GM12878 (cell line): ENCODE measurements at places on chromosomes 11 and 22.

DNA sequence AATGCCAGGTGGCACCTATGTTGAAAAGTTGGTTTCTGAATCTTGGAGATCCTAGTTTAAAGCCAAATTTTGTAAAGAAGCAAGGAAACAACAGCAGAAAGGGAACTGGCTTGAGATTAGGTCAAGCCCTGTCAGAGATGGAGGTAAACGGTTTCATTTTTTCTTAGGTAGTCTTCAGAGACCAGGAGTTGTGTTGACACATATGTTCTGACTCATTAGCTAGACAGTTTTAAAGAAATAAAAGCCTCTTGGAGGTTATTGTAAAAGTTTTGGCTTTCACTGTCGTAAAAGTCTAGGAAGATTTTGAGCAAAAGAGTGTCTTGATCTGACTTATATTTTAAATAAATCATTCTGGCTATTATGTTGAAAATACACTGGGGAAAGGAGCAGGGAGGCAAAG, 151.5 kb upstream of the CTSC start:
- DNase-seq = no peak

DNA sequence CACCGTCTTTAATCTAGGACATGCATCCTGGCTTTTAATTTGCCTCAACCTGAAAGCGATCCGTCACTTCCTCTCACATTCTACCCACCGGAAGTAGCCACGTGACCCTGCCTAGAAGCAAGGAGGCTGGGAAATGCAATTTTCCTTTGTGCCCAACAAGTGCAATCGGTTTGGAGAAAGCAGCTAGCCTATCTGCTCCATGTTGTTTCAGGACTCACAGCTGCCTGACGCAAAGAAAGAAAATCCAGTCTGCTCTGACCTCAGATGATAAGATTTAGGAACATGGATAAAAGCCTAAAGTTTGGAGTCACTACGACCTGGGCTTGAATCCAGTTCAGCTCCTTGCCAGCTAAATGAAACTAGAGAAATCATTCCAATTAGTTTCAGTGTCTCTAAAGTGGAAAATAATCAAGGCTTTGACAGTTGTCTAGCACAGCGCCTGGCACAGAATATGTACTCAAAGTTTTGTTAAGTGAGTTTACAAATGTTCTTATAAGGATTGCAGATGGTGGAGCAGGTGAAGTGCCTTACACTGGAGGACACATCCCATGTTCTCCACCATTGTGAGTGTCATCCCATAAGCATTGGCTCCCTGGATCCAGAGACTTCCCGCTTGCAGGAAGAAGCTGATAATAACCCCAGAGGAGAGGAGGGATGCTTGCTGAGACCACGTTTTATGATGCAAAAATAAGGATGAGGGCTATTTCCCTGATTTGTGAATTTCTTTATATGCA, 553.7 kb downstream of the MN1 start:
- no peak for DNase-seq

DNA sequence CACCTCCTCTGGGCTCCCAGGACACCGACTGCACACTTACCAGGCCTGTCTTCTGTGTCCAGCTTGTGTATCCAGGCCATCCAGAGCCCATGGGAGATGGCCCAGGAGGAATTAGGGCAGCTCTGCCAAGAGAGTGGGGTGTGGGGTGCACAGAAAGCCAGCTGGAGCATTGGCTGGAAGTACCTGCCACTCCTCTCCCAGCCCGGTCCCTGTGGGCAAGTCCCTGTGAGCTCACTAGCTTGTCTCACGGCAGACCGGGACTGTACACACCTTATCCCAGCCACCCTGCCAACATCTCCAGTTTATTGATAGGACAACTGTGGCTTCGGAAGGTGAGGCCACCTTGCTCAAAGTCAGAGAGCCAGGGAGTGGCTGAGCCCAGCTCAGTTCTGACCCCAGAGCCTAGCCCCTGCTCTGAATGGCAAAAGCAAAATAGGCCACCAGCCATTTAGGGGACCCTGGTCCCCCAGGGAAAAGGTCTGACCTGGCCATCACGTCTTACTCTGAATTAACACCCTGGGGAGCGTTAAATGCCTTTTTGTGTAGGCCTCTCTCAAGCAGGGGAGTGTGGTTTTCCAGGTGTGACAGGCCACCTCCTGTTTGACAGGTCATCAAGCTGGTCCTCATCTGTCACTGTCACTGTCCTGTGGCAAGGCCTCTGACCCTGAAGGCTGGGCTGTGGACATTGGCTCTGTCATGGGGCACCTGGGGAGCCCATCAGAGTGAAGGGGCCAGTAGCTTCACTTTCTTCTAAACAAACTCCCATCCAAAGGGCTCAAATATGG, 15.1 kb downstream of the UQCR10 start:
- no peak for DNase-seq

DNA sequence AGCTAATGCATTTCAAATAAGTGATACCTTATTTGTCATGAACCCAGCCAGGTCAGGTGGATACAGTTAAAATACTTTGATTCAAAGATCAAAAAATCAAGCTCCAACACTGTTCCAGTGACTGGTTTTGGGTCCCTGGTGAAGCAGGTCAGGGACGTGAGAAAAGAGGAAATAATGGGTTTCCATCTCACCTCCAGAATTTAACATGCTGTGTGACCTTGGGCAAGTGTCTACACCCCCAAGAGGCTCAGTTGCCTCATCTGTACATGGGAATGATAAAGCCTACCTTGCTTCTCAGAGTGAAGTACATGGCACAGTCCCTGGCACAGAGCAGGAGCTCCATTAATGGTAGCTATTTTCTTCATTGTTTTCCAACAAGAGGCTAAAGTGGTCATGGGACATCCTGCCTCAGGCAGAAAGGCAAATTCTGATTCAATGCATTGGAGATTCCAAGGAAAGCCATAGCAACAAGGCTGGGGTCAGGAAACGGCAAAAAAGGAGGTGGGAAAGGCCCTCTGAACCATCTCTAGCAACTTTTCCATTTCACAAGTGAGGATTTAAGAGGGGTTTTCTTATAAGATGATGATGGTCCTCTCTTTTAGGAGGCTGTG, 108.5 kb downstream of the CSNK2A3 start:
- DNase-seq = no peak

GRCh38 chr11:108973402-108974162, 308.7 kb downstream of the DDX10 start:
- DNase-seq = no peak

- no peak for DNase-seq
These were observed 41.4 kb downstream of the PPME1 start for GRCh38 chr11:74212533-74212932.

GRCh38 chr22:40216041-40216756, 38.5 kb downstream of the TNRC6B start:
- peak; percentile 58 for DNase-seq
